Activated CD8-positive, alpha-beta memory T cell treated with anti-CD3 and anti-CD28 coated beads for 4 hours (primary cell): ENCODE measurements at places on chromosomes 6 and 20.

- DNase-seq, result peak; percentile 19
These were observed 3.1 kb upstream of the LAMA5 start for GRCh38 chr20:62370115-62370806.

GRCh38 chr6:143325379-143326140 is 124.9 kb downstream of the ADAT2 start:
- no peak for DNase-seq

GRCh38 chr6:35185302-35185681 is 28.5 kb upstream of the SCUBE3 start:
- no peak for DNase-seq

DNA sequence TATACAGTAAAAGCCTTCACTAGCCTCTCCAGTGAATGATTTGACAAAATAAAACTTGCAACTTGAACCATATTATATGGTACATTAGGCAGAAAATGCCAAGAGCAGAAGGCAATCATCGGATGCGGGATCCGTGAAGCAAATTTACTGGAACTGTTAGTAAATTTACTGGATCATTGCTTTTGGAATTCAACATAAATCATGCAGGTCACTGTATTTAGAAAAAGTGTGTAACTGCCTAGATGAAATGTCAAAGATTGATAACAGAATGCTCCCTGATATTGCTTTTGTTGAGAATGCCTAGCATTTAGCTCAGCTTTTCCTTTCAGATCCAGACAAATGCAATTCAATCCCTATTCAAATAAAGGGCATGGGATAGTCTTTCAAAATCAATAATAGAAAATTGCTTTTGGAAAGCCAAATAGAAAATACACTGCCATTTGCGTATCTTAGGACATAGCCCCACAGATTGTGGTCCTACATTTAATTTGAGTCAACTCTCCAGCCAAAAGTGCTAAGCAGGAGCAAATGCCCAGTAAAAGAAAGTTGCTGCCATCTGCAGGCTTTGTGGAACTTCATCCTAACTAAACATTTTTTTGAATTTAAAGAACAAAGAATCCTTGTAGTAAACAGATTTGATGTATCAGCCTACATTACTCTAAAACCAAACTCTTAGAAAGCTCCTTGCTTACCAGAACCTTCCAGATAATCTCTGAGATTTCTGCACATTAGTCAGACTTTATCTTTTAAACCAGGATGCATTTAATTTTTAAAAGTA is 109.5 kb upstream of the HSF2 start:
- DNase-seq, result no peak

DNA sequence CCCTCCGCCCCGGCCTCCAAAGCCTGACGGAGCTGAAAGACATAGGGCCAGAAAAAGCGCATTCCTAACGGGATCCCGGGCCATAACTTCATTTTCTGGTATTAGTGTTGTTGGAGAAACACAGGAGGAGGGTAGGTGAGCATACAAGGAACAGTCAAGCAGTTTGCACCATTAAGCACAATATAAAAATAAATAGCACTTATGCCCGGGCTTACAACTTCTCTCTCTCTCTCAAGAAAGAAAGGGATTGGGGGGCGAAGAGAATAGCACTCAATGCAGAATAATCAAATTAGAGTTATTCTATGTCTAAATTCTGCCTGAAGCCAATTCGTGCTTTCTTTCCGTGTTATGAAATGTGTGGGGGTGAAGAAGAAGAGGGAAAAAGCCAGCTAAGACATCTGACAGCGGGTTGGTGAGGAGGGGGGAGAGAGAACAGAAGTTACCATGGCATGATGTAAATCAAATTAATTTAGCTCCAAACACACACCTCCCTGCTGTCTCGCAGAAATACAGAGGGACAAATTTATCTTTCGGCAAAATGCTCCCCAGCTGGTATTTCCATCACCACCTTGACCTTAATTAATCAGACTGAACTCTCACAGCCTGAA is 508 bp upstream of the METTL24 start:
- no peak for DNase-seq

DNA sequence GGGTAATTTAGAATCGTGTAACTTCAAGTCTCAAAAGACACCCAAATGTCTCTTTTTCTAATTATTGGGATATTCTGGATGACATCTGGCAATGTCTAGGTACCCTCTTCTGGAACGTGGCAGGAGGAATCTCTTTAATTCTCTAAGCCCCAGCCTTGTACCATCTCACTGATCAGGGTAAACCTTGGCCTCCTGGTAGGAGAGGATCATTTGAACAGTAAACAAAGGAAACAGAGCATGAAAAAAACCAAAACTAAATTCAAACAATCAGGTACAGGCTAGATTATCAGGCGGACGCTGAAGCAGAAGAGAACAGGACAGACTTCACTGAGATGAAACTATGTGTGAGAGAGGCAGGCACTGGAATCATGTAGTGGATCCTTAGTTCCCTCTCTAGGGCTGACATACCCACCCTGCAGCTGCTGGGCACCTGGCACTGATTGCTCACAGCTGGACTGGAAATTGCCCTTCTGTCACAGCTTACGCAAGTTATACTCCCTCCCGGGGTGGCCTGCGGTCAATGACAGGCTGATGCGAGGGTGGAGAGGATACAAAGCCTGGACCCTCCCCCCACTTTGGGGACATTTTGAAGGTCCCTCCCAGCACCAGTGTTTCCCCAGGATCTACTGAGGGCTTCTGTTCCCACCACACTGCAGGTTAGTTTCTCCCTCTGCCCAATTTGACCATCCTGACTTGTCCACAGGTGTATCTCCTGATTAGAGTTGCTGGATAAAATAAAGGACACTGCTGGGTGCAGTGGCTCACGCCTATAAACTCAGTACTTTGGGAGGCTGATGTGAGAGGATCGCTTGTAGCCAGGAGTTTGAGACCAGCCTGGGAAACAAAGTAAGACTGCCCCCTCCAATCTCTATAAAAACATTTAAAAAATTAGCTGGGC is 20.6 kb upstream of the ZBTB24 start:
- no peak for DNase-seq

DNA sequence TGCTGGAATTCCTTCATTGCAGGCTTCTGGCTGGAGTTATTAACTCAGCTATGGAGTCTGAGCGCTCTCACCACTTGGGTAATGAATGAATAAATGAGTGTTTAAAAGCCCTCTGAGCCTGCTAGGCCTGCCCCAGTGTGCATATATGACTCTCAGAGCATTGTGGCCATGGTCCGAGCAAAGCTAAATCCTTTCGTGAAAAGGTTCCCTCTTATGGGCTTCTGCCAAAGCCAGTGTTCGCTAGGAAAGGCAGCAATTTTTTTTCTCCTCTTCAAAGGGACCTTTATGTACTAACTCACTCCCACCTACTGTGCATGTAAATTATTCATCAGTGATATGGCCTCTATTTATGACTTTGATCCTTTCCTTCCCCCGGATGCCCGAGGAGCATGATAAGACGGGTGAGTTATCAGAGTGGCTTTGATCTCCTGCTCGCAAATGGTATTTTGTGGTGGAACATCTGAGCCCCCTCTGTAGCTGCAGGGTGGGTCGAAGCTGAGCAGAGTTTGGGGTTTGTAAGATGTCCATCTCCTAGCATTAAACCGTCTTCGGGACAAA is 88.6 kb downstream of the LINC00237 start:
- no peak for DNase-seq

DNA sequence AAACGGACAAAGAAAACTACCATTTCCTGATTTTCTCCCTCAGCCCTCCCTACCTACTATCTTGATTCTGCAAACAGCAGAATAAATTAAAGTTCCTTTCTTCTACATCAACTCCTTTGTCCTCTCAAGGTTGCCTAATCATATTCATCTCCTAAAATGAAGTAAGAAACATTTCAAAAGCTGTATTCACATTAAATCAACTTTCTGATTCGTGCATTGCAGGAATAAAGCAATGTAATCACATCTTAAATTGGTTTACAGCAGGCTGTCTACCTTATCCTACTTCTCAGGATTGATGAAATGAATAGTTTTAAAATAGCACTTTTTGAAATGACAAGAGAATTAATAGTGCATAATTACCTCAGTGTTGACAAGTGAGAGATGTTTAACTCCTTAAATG is 25.1 kb downstream of the PRKN start:
- no peak for DNase-seq
